ENCODE measurements at places on chromosomes 3 and 15.

GRCh38 chr3:81585056-81585455 lies 176.4 kb downstream of the GBE1 start:
- peak; percentile 3 for DNase-seq

DNA sequence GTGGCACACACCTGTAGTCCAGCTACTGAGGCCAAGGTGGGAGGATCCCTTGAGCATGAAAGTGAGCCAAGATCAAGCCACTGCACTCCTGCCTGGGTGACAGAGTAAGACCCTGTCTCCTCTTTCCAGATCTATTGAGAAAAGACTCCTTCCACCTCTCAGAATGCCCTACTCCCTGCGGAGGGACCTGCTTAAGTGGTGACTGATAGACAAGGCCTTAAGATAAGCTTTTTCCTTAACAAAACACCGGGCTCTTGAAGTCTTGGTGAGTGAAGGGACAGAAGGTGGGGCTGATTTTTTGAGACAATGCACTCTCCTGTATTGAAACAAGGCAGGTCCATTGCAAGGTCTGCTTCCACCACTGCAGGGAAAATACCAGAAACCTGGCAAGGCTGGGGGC lies 338.4 kb upstream of the FRG2C start:
- no peak for DNase-seq

GRCh38 chr15:55879181-55879580 lies 114.2 kb downstream of the NEDD4 start:
- DNase-seq, result no peak

DNA sequence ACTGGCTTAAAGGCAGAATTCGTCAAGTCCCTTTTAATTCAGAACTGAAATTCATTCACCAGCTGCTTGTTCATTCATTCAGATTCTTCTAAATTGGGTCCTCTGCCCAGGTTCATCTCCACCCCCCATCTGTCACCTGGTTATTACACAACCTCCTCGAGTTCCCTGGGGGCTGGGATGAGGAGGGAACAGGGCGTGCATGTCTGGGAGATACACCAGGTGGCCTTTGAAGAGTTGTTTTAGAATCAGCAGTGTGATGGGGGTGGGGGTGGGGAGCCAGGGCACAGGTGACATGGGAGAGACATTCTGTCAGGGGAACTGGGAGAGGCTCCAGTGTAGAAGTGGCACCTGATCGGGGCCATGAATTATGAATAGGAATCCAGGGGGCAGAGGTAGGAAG lies 8.2 kb downstream of the SNX33 start:
- no peak for DNase-seq

DNA sequence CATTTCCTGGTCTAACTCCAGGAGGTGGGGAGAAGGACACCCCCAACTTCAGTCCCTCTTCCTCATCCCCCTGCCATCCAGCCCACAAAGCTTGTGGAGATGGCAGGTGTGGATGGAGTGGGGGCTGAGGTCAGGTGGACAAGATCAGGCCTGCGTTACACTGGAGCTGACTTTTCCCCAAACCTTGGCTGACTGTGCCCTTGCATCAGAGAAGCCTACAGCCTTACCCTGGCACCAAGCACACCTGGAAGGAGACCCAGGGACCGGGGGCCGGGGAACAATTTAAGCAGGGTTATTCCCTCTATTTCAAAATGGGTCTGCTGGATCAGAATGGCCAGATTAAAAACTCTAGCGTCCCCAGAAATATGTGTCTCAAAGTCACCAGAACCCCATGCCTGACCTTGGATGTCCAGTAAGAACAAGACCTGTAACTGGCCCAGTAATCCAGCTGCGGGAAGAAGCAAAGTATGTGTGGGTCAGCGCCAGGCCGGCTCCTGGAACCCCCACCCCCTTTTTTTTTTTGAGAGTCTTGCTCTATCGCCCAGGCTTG lies 14.4 kb downstream of the TNK2 start:
- no peak for DNase-seq

DNA sequence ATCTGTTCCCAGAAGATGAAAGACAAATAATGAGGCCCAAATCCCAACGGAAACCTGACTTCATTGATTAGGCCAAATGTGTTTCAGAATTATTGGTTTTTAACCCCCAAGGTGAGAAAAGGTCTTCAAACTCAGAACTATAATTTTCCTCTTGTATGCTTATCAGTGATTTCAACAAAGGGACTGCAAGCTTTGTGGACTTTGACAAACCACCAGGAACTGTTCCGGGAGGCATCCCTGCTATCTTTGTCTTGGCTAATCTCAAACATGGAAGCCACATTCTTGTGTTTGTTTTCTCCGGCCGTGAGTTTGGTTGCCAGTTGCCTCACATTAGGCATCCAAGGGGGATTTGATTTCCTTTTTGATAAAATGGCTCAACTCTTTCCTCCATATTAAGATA lies 19.5 kb downstream of the ARHGEF3 start:
- DNase-seq, result no peak

GRCh38 chr3:124935794-124936542 lies 1.4 kb upstream of the MUC13 start:
- no peak for DNase-seq

GRCh38 chr3:139353920-139354556 lies 10.2 kb downstream of the MRPS22 start:
- DNase-seq, result no peak

GRCh38 chr3:126337980-126338651 lies 19.1 kb downstream of the KLF15 start:
- no peak for DNase-seq

DNA sequence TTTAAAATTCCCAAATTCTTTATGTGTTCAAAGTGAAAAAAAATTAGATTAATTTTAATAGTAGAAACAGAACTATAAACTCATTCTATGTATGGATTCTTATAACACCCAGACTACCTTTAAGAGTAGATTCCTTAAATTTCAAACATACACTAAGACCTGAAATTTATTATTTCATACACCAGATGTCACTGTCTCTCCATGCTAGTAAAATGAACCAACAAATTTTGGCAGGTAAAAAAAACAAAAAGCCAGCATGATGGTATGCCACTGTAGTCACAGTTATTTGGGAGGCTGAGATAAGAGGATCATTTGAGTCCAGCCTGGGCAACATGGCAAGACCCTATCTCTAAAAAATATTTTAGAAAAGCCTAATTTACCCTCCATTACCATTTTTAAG lies 461.3 kb upstream of the NAALADL2 start:
- peak; percentile 35 for DNase-seq

- DNase-seq, result no peak
Observed at GRCh38 chr3:98966862-98967546, 65.5 kb upstream of the DCBLD2 start.

DNA sequence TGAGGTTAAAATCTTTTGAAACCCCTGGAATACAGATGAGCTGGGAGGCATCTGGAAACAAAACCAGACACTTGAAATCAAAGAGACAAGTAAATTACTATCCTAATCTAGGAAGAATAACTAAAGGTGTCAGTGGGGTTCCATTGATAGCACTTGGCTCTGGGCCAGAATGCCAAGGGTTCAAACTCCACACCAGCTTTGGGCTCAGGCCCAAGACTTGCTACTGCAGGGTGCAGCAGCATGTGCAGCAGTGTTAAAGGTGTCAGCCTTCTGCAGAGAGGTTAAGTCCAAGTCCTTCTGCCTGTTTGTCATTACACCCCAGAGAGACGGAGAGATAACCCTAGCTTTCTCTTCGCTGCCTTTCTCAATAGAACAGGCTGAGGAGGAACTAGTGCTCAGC lies 273.9 kb downstream of the TIGIT start:
- DNase-seq, result no peak

DNA sequence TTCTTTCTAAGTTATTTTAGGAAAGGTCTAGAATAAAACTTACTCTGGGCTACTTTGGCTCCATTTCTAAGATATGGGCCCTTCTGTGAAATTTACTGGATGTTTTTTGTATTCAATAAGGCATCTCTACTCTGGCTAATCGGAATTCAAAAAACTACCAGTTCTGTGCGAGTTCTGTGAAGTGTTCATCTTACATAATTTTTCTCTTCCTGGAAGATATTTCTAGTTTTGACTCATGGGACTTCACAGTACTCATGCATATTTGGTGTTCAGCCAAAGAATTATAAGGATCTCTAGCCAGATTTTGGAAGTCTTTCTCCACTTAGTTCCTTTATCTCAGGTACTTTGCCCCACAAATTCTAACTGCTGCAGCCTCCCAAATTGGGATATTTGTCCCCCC lies 46.4 kb upstream of the MBNL1 start:
- DNase-seq, result no peak

DNA sequence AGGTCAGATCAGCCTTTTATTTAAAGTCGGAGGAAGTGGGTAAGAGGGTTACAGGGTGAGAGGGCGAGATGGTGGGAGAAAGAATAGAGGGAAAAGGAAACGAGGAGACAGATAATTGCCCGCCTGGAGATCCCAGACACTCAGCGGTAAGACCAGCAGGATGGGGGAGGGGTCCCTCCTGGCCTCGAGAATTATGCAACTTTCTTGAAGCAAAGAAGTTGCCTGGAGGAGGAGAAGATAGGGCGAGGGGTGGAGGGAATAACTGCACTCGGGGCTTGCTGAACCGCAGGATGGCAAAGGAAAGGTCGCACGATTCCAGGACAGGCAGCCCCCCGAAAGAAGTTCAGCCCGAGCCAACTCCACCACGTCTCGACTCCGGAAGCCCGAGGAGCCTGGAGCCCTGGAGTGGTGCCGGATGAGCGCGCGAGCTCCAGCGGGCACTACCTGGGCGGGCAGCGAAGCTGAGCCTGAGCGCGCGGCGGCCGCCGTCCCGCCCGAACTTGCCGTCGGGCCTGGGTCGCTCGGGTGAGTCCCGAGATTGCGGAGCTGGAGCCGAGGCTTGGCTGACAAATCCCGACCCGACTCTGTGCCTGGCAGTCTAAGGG lies 402 bp downstream of the WWTR1 start:
- DNase-seq, result no peak

GRCh38 chr15:89072277-89072869 lies 15.9 kb upstream of the ABHD2 start:
- DNase-seq, result no peak

DNA sequence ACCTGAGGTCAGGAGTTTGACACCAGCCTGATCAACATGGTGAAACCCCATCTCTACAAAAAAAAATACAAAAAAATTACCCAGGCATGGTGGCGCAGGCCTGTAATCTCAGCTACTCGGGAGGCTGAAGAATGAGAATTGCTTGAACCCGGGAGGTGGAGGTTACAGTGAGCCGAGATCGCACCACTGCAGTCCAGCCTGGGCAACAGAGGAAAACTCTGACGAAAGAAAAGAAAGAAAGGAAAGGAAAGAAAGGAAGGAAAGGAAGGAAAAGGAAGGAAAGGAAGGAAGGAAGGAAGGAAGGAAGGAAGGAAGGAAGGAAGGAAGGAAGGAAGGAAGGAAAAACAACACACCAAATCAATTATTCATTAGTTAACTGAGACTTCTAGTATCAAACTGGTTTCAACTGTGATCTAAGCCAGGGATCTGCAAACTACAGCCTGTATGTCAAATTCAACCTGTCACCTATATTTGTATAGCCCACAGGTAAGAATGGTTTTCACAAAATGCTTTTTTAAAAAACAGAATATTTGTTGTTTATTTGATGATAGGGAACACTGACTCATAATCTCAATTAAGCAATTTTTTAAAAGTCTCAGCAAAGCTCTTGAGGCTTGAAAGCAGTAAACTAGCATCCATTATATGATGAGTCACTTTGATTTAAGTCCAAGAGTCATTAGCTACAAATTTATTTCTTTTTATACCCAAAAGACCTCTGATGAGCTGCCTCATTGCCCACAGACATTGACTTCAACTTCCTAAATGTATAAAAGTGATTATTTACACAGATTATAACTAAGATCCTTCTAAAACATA lies 127.6 kb downstream of the TBL1XR1 start:
- no peak for DNase-seq

GRCh38 chr15:32007355-32007960 lies 22.9 kb upstream of the CHRNA7 start:
- DNase-seq, result no peak

- DNase-seq, result no peak
Observed at GRCh38 chr3:99626417-99626788, 12.0 kb upstream of the COL8A1 start.
